ENCODE measurements at places on chromosomes 6 and 20.

GRCh38 chr20:62984666-62985443 lies 21.9 kb downstream of the BHLHE23 start:
- no peak for DNase-seq

DNA sequence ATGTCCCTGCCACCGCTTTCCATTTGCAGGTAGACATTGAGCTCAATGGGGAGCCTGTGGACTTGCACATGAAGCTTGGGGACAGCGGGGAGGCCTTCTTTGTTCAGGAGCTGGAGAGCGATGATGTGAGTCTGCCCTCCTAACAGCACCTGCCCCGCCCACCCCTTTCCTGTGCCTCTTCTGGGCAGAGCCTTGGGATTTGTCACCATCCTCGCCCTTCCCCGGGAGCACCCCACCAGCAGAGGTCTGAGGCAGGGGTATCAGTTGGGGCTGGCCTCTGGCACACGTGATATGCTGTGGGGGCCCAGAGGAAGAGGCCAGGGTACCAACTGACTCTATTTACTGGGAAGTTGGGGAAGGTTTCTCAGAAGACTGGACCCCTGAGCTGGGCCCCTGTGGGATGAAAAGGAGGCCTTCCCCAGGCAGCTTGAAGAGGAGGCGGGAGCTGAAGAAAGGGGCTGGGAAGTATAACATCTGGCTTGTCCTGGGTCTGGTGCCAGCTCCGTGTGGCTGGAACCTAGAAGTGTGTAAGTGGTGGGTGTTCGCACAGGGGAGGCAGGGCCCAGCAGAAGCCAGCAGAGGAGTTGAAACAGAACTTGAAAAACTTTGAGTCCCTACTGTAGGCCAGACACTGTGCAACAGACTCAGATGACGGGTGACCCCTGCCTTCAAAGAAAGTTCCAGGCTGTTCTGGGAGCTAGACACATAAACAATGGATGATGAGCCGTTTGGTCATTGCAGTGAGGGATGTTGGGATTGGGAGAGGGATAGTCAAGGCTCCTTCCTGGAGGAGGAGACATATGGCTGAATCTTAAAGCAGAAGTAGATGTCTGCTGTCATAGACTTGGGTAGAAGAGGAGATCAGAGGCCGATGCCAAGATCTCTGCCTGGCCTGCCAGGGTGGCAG lies 7.2 kb downstream of the LPIN3 start:
- no peak for DNase-seq

DNA sequence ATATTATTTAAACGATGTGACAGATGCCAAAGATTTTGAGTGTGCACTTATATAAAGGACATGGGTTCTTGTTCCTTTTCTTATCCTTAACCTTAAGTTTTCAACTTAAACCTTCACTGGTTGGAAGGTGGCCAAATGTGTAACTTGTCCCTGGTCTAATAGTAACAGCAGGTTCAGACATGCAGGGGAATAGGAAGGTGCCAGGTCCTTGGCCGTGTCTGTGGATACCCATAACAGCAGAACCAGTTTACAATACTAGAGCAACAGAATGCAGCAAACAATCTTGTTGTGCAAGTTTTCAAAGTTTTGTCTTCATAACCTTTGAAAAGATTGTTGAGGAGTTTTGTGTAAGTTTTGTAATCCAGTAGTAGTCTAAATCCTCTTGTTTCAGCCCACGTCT lies 4.4 kb downstream of the MYB start:
- DNase-seq, result no peak

DNA sequence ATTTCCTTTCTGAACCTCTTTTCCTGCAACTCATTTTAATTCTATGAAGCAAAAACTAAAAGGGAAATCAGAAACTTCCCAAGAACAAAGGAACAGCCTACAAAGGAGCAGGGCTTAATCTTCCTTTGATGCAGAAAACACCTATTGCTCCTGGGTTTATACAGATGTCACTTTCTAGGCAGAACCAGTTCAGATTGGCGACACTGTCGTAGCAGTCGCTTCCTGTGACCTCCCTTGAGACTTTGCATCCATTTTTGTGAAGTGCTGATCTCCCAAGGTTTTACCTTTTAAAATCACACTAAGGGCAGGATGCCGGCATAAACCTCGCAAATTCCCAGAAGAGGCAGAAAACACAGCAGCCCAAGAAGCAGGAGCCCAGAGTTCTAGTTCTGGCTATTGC lies 40.1 kb downstream of the JAG1 start:
- DNase-seq, result no peak

- no peak for DNase-seq
Observed at GRCh38 chr6:39791850-39792539, at the start of gene DAAM2. Gene DAAM2 (plus strand): TSS chr6:39792376. CDS start chr6:39856303, 63,927 bp downstream.

GRCh38 chr20:58360936-58361335 lies 28.1 kb upstream of the VAPB start:
- no peak for DNase-seq

GRCh38 chr6:43283905-43284304 lies 14.2 kb upstream of the SLC22A7 start:
- no peak for DNase-seq

DNA sequence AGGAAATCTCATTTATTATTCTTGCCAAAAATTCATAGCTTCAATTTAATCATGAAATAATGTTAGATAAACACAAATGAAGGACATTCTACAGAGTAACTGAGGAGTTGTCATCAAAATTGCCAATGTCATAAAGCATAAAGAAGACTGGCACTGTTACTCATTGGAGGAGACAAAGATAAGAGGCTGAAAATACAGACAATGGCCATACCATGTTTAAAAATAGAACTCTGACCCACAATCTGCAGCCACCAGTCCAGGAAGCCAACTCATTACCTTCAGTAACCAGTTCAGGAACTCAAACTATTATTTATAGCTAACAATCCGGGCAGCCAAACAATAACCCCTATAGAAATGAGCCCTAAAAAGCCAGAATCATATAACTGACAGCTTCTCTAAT lies 795.6 kb downstream of the TENT5A start:
- DNase-seq, result no peak

DNA sequence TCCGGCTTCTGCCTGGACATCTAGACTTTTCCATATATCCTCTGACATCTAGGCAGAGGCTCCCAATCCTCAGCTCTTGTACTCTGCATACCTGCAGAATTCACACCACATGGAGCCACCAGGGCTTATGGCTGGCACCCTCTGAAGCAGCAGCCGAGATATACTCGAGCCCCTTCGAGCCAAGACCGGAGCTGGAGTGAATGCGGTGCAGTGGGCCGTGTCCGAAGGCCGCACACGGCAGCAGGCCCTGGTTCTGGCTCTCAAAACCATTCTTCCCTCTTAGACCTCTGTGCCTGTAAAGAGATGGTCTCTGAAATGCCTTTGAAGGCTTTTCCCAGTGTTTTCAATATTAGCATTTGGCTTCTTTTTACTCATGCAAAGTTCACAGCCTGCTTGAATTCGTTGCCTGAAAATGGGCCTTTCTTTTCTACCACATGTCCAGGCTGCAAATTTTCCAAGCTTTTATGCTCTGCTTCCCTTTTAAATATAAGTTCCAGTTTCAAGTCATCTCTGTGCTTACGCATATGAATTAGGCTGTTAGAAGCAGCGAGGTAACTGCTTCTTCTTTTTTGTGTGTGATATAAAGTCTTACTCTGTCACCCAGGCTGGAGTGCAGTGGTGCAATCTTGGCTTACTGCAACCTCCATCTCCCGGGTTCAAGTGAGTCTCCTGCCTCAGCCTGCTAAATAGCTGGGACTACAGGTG lies 3.8 kb upstream of the SIRPB1 start:
- DNase-seq, result no peak

DNA sequence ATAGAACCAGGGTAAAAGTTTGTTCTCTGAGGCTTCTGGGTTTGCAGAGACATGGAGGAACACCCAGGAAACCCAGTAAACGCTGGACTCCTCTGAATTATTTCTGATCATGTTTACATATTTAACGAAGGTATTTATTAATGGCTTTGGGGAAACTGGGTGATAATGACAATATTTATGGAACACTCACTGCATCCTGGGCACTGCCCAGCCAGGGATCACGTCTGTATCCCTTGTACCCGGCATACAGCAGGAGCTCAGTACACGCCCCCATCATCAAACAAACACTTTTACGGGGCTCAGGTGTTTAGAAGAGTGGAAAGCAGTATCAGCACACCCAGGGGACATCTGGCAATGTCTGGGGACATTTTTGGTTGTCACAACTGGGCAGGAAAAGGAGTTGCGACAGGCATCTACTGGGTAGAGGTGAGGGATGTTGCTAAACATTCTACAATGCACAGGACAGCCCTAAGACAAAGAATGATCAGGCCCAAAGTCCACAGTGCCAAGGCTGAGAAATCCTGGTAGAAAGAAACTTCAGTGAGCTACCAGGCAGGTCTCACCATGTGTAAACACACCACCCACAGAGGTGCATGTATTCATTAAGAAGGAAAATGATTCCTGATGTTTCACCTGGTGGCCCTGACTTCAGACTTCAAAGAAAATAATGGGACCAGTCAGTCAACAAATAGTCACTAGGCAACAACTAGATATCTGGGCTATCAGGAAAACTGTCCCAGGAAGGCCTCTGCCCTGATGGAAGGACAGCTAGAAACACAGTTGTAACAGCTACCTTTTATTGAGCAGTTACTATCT lies 35.3 kb downstream of the ZMYND8 start:
- no peak for DNase-seq

DNA sequence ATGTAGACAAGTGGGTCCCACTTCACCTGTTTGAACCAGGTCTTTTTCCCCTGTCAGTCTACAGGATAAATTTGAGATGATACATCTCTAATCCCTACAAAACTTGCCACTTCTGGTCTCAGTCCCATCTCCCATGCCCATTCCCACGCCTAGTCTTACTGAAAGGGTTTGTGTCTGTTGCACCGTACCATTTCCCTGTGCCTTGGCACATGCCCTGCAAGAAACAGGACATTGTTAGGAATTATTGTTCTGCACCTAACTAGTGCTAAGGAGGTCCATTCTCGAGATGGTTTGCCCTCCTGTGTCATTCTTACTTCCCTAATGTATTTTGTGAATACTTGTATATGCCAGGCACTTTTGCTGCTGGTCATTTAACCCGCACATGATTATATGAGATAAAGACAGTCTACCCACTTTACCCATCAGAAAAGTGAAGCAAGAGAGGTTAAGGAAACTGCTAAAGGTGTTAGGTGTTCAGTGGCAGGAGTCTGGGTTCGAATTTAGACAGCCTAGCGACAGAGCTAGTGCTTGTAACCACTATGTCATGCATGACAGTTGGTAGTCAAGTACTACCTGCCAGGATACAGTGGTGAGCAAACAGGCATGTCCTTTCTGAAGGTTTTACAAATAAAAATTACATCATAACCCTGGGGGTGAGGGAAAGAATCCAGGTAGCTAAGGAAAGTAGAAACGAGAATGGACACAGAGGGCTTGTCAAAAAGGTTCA lies 12.7 kb downstream of the FAM217A start:
- no peak for DNase-seq

DNA sequence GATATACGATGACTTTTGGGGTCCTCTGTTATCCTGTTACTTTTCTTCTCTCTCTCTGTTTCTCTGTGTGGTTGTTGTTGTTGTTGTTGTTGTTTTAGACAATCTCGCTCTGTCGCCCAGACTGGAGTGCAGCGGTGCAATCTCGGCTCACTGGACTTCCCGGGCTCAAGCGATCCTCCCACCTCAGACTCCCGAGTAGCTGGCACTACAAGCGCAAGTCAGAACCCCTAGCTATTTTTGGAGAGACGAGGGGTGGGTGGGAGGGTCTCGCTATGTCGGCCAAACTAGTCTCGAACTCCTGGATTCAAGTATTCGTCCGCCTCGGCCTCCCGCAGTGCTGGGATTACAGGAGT lies 19.1 kb upstream of the ABT1 start:
- DNase-seq, result no peak

DNA sequence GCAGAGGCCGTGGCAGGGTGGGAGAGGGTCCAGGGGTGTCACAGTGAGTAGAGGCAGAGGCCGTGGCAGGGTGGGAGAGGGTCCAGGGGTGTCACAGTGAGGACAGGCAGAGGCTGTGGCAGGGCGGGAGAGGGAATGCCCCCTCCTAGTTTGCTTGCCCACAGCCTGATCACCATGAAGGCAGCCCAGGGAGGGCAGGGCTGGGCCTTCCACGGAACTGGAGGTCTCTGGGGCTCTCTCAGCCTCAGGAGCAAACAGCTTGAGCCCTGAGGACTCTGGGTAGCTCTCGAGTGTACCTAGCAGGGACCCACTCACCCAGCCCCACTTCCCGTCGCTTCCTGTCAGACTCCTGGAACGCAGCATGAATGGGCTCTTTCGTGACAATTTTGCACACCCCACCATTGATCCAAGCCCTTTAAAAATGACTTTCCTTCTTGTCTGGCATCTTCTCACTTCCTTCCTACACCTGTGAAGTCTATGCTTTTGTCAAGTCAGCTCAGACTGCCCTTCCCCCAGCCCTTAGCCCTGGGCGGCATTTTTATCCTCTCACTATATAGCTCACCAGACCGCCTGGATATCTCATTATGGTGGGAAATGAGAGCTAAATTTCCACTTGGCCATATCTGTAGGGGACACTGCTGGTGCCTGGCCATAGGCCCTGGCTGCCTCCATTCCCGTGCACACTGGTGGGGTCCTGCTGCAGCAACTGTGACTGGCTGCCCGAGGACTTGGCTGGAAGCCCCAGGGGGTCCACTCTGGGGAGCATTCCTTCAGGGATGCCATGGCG lies 140.3 kb downstream of the CDC5L start:
- no peak for DNase-seq

DNA sequence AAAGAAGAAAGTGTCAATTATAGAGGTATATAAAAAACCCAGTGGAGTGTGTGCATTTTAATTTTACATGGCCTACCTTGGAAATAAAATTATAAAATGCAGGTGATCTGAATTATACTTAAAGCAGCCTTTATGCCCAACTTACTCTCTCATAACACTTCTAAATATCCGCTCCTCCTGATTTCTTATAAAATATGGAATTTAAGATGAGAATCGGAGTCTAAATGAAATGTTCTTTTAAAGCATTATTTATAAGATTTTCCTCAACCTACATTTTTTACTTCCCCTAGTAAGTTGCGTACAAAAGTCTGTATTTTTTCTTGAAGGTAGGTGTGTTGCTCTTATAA lies 3.5 kb downstream of the CITED2 start:
- no peak for DNase-seq

DNA sequence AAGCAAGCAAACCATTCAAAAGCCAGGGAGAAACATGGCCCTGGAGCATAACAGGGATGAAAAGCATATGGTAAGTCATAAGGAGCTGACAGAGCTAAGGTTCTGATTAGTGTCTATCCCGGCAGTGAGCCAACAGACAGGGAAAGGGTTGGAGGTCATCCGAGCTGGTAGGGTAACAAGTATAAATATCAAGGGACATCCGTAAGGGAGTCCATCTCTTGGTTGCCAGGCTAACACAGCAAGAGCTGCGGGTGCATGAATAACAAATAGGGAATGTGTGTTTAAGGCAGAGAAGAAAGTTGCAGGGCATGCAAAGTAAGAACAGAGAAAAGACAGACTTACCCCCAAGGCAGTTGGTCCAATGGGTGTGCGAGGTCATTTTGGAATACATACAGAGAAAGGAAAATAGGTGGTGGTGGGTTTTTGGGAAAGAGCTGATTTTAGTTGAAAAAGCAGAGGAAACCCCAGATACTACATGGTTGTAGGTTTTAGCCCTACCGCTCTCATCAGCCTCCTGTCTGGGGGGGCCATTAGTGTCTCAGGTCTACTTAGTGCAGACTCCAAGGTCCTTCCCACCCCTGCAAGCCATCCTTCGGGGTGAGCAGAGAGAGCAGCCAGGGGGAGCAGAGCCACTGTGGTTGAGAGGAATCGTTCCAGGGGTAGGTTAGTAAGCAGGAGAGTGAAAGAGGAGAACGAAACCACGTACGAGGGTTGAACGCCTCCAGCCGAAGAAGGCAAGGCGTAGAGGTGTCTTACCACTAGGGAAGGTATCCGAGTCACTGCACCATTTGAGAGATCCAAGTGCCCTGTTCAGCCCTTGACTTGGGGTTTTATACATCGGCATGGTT lies at the start of gene ERVFRD-1:
Gene ERVFRD-1, minus strand, starts transcription at position 805 of the 848 bp plus-strand sequence. CDS start 6,415 bp downstream, outside the sequence.
- DNase-seq, result no peak
